Forelimb muscle (tissue), 1 donor: ENCODE measurements at places on chromosomes 7 and 10. TPM values are rescaled to one million over a fixed set of nuclear protein-coding genes. Genes with fewer than 3 reads are reported as not detected.

Gene MKX
- polyA plus RNA-seq, result 2.3 TPM

Gene TRIM50
- polyA plus RNA-seq, result 0.67 TPM

Gene CADPS2
- 3.9 TPM for polyA plus RNA-seq

Gene PGAM2
- 366 TPM for polyA plus RNA-seq

Gene STK17A
- 27.8 TPM for polyA plus RNA-seq

- no peak for DNase-seq
These were observed 16.2 kb downstream of the MKRN1 start for GRCh38 chr7:140463111-140463510.

DNA sequence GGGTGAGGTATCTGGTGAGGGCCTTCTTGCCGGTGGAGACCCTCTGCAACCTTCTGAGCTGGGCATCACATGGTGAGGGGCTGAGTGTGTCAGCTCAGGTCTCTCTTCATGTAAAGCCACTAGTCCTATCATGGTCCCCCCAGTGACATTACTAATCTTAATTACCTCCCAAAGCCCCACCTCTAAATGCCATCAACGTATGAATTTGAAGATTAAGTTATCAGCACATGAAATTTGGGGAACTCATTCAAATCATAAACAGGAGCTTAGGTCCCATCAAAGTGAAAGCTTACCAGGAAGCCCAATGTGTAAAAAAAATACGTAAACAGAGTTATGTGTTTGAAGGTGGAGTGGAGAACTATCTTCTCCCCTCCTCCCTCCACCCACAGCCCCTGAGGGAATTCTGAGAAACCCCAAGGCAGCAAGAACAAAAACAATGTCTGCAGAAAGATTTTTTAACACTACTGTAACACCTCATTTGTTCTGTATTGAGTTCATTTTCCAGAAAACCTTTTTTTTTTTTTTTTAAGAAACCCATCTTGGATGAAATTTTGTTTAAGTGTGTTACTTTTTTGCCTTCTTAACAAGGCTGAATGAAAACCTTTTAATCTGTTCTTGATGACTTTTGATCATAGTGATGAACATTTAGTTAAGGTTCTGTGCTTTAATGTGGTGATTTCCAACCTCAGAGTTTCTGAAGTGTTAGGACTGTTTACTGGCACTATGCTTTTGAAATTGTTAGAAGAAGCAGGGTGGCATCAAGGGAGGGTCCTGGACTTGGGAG is 19.1 kb upstream of the PCGF5 start:
- no peak for DNase-seq

- no peak for DNase-seq
These were observed 818 bp downstream of the GOT1 start for GRCh38 chr10:99429517-99430095.

- DNase-seq, result no peak
These were observed 6.2 kb downstream of the WNT8B start for GRCh38 chr10:100468978-100469377.

- no peak for DNase-seq
These were observed 29.5 kb upstream of the SLC29A3 start for GRCh38 chr10:71289421-71290130.

DNA sequence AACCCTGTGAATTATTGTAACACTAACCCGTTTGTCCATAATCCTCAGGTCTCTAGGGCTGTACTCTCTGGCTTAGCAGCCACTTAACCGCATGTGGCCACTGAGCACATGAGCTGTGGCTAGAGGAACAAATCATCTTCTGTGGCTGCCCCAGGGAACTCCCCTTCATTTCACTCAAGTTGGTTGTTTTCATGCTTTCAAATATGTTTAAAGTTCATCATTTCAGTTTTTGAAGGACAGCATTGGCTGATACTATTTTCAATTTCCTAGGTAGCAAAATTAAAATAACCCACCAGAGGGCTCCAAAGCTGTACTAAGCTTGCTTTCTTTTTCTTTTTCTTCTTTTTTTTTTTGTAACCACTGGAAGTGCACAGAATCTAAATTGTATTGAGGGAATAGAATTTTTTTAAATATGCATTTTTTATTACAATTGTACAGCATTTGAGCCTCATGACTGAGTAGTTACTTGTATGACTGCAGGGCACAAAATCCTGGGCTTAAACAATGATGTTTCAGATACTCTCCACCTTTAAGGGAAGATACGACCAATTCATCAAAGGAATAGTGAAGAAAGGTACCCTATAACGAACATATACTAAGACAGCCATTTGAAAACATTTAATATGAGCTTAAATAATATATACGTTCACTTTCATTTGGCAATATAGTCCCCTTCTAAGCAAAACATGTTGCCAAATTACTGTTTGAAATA is 38.6 kb downstream of the MRC1 start:
- DNase-seq, result peak; percentile 9

DNA sequence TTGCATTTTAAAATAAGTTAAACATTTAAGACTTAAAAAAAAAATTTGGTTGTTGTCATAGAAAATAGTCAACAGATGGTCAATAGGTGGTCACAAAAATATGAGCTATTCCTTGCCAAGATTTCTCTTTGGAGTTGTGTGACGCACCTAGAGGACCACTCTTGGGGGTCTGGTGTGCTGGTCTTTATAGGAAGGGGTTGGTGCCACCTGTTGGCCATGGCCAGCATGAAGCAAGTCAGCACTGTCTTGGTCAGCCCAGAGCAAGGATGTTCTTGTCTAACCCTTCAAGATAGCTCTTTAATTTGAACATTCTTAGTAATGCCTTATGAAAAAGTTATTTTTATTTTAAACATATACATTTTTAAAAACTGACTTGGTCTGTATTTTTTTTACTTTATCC is 267.9 kb upstream of the CNTNAP2 start:
- no peak for DNase-seq

GRCh38 chr7:25596443-25596842 is 368.2 kb upstream of the NPVF start:
- no peak for DNase-seq
